ENCODE measurements at places on chromosomes 2 and 18.

- no peak for DNase-seq
These were observed 22.7 kb downstream of the GDF7 start for GRCh38 chr2:20689428-20690264.

DNA sequence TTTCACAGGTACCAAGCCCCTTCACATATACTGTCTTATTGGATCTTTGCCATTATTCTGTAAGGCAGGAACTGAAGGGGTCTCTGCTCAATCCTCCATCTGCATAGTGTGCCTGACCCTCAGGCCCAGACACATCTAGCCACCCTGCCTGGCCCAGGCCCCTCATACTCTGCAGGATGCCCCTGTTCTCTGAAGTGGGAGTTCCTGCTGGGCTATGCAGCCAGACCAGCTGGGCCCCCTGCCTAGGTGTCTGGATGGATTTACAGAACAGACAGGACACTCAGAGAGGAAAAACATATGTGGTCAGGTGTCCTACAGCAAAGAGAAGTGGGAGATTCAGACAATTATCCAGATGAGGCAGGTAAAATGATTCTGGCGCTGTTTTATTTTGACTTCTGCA is 42.0 kb downstream of the SLC4A5 start:
- no peak for DNase-seq

- no peak for DNase-seq
These were observed 10.0 kb upstream of the ALLC start for GRCh38 chr2:3647831-3648651.

GRCh38 chr18:41371156-41372045 is 583.6 kb upstream of the PIK3C3 start:
- DNase-seq = no peak

GRCh38 chr18:59300676-59301285 is 17.7 kb downstream of the CPLX4 start:
- no peak for DNase-seq

All from fibroblast of the conjunctiva (primary cell).